Lung microvascular endothelial cell (primary cell): ENCODE measurements at places on chromosomes 5 and 9.
A peak's percentile ranks its signal among the peaks of the same experiment; 100 is the strongest.

DNA sequence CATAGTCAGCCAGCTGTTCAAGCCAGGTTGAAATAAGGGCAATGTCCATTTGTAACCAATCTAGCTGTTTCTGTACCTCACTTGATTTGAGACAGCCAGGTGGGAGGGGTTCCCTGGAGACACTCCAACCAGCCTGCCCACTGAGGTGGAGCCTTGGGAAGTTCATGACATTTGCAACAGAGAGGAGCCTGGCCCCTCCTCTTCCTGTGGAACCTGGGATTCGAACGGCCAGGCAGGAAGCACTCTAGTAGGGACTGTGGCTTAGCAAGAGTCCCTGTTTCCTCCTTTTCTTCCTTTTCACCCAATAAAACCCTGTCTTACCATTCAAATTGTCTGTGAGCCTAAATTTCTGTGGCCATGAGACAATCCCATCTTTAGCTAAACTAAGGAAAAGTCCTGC lies 312.3 kb upstream of the NMUR2 start:
- no peak for DNase-seq

DNA sequence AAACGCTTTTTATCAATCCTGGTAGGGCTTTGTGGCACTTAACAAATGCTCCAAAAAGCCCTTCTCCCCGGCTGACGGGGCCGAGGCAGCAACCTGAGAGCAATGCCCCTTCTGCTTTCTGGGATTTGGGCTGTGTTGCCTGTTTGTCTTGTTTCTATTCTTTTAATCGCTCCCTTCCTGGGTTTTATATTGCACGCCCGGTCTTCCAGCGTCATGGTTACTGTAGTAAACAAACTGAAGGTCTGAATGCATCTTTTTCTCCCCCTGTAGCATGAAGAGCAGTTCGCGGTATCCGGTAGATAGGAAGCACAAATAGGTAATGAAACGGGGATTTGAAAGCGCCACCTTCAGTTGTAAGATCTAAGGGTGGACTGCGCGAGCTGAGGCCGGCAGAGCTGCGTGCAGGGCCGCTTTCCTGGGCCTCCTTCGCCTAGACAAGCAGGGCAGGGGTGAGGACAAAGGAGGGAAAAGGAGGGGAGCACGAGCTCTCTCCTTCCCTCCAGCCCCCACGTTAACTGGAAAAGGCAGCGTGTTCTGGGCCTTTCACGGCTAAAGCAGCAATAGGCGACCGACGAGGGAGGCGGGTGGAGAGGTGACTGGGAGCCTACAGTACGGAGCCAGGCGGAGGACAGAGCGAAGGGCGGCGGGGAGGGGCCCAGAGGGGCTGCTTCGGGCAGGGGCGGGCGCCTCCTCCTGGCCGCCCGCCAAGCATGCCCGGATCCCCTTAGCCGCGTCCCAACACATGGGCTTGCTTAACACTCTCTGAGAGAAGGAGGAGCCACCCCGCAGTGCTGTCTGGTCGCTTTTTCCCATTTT lies 49.3 kb upstream of the ZNF366 start:
- DNase-seq = peak; percentile 83

DNA sequence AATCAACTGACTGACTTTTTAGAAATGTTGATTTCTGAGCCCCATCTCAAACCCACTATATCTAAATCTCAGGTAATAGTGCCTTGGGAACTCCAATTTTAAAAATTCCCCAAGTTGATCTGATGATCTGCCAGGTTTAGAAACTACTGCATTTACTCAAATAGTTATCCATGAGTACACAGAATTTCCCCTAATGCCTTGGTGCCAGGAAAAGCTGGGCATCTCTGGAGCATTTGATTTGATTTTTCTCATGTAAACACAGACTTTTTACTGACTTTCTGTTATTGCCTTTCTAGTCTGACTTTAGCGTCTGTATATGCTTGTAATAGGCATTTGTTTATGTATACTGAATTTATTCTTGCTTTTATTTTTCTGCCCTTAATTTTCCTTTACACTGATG lies 35.8 kb downstream of the MTREX start:
- DNase-seq = no peak

DNA sequence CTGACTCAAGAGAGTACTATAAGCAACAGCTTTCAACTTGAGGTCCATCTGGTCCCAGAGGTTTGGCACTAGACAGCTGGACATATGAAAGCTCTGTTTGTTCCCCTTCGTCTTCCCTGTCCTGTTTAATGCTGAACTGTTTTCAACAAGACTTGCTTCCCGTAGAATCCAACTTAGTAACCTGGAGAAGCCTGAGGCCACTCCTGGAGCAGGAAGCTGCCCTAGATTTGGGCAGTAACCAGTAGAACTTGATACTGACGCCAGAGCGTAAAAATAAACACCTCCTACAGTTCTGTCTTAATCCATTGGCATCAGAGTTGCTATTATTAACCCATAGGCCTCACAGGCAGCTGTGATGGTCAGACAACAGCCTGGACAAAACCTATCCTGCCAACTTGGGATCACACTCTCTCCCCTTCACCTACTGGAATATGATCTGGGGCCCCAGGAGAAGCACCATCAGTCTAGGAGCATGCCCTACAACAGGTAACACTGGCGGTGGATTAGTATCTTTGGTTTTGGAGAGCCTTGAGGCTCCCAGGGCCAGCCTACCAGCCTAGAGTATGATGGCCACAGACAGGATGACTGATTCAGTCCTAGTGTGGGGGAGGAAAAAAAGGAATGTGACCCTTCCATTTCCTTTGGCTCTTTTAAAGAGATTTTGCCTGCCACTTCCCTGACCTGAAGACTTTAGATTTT lies 29.2 kb downstream of the RUSC2 start:
- DNase-seq = peak; percentile 55

- no peak for DNase-seq
Measured at GRCh38 chr5:61087921-61088320, 74.3 kb downstream of the SMIM15 start.

GRCh38 chr5:100772548-100772947 lies 130.5 kb downstream of the ST8SIA4 start:
- DNase-seq = no peak

DNA sequence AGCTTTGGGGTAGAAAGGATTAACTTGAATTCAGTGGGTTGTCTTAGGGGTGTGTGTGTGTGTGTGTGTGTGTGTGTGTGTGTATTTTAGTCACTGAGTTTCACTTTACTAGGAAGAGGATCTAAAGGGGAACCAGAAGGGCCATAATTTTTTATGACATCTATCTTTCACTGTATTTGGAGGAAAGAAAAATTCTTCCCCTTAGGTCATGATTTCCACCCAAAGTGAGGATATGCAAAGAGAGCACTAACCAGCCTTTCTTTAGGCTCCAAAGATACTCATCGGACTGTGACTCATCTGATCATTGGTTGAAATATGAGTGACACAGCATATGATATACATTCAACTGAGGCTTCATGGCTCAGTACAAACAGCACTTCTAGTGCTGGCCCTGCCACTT lies 75.2 kb upstream of the RASGRF2 start:
- no peak for DNase-seq

GRCh38 chr5:8188874-8189565 lies 320.1 kb downstream of the MTRR start:
- no peak for DNase-seq

GRCh38 chr5:106610041-106610440 lies 1060.7 kb downstream of the EFNA5 start:
- no peak for DNase-seq

DNA sequence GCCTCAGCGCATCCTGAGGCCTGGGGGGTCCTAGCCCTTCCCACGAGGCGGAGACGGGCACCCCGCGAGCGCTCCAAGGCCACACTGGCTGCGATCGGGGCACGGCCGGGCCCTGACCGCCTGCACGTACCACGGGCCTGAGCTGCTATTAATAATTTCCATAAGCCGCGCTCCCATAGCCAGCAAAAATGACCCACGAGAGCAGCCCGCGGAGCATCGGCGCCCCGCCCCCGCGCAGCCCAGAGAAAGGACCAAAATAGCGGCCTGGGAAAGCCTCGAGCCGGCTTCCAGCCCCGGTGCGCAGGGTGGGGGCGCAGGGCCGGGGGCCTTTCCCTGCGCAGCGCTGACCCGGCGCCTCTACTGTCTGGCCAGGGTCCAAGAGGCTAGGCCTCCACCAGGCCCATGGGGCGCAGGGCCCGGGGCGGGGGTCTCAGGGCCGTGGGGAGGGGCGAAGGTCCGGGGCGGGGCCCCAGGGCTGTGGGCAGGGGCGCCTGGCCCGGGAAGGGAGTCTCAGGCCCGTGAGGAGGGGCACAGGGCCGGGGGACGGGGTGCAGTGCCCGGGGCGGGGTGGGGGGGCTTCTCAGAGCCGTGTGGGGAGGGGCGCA lies 54.4 kb downstream of the EXD3 start:
- DNase-seq = no peak

DNA sequence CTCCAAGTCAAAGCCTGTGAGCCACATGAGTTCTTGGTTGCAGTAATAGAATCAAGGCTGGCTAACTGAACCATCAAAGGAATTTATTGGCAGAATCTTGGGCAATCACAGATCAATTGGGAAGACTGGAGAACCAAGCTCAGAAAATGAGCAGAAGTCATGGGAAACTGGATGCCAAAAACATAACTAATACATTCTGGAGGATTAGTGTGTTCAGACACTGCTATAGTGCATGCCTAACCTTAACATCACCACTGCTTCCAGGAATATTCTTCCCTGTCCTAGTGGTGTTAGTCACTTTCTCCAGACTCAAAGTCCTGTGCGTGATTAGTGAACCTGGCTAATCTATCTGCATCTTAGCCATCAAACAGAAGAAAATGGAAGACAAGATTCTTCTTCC lies 843.7 kb downstream of the EFNA5 start:
- no peak for DNase-seq

GRCh38 chr9:129573977-129574376 lies 46.9 kb downstream of the C9orf50 start:
- no peak for DNase-seq

DNA sequence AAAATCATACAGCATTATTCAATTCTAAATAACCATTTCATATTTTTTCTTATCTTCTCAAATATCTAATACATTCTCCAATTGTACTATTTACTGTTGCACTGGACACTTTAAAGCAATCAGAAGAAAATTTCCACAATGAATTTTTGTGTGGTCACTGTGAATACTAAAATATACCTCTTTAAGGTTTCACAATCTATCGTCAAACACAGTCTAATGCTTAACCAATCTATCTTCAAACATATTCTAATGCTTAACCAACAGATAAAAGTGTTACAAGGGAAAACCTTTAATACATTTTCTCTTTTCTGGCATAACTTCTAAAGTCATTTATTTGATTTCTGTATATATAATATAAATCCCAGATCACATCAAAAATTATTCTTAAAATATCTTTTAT lies 2035.5 kb upstream of the CDH6 start:
- no peak for DNase-seq

- DNase-seq = no peak
Measured at GRCh38 chr5:180343831-180344695, 9.1 kb downstream of the GFPT2 start.

DNA sequence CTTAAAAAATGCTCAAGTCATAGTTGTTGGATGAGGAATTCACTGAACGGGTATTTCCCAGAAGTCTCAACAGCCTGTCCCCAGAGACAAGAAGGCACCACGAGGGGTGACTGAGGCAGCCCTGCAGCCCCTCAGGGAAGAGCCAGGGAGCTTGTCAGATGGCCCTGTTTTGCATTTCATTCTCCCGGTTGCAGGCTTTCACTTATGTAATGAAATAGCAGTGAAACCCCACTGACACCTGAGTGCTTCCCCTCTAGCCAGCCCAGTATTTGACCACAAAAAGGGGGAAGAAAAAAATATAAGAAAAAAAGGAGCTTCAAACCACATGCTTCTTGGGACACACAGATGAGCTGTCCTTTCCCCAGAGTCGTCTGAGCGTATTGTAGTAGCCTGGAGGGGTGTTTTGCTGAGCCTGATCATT lies 75.3 kb upstream of the IL12B start:
- no peak for DNase-seq

- DNase-seq = peak; percentile 7
Measured at GRCh38 chr5:173963182-173963838, 25.7 kb upstream of the C5orf47 start.

GRCh38 chr9:71936066-71936465 lies 24.6 kb downstream of the C9orf85 start:
- no peak for DNase-seq

GRCh38 chr9:84711936-84712335 lies 42.4 kb downstream of the NTRK2 start:
- DNase-seq = no peak

DNA sequence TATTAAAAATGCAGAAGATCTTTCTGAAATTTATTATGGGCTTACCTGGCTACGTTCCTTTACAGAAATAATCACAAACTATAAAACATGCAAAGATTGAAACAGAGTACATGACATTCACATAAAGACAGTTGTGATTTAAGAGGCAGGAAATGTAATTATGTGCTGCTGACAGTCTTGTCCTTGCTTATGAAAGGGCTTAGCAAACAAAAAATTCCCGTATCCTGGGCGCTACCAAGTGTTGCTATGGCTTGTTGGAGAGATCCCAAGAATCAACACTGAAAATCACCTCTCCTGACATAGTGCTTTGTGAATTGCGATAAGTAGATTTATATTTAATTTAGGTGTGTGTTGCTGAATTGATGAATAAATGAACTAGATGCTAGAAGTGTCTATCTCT lies 352.5 kb upstream of the C9orf72 start:
- DNase-seq = no peak

- no peak for DNase-seq
Measured at GRCh38 chr9:92720209-92720765, 44.3 kb downstream of the BICD2 start.

GRCh38 chr9:112817860-112818203 lies 67.3 kb downstream of the SNX30 start:
- DNase-seq = no peak

DNA sequence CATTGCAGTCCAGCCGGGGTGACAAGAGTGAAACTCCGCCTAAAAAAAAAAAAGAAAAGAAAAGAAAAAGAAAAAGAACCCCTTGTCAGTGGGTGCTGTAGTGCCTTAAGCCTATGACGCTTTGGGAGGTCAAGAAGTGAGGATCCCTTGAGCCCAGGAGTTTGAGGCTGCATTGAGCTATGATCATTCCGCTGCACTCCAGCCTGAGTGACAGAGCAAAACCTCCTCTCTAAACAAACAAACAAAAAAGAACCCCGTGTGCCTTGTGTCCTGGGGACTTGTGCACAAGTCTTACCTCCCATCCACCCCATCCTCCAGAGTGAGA lies 33.5 kb upstream of the STXBP1 start:
- no peak for DNase-seq

- DNase-seq = peak; percentile 90
Measured at GRCh38 chr5:40853632-40854192, 12.5 kb downstream of the CARD6 start.

DNA sequence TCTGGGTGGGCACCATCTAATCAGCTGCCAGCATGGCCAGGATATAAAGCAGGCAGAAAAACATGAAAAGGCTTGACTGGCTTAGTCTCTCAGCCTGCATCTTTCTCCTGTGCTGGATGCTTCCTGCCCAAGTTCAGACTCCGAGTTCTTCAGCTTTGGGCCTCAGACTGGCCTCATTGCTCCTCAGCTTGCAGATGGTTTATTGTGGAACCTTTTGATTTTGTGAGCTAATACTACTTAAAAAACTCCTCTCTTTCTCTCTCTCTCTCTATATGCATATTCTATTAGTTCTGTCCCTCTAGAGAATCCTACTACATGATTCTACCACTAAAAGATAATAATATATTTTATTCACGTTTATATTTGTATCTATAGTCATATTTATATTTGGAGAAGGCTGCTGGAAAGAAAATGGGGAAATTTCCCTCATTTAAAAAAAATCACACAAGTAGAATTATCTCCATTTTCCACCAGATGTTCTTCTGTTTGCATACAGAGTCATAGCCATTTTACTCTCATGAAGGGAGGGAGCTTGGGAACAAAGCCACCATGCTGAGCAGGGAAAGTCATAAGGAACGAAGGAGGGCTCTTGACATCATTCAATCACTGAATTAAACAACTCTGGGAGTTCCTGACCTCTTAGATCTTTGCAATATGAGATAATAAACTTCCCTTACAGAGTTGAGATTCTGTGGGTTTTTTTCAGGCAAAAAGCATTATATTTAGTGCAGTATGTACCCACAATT lies 1137.4 kb upstream of the CDH18 start:
- DNase-seq = no peak
